ENCODE measurements at places on chromosomes 1 and 21. TPM values are rescaled to one million over a fixed set of nuclear protein-coding genes. Genes with fewer than 3 reads are reported as not detected.

PTGS2 gene
- 71.5 TPM for total RNA-seq

TTF2 gene
- total RNA-seq, result 9.9 TPM

CHIA gene
- not detected for total RNA-seq

EPHA10 gene
- total RNA-seq, result not detected

PPM1J gene
- 0.90 TPM for total RNA-seq

PLEKHN1 gene
- not detected for total RNA-seq

TSTD1 gene
- total RNA-seq, result 6.0 TPM

MCOLN3 gene
- not detected for total RNA-seq

TDRD5 gene
- not detected for total RNA-seq

TNFRSF4 gene
- 1.9 TPM for total RNA-seq

All from cardiac atrium fibroblast (primary cell).